Lower lobe of right lung (tissue), 2 donors: ENCODE measurements at places on chromosomes 6 and 20. TPM values are rescaled to one million over a fixed set of nuclear protein-coding genes. Genes with fewer than 3 reads are reported as not detected.

DNA sequence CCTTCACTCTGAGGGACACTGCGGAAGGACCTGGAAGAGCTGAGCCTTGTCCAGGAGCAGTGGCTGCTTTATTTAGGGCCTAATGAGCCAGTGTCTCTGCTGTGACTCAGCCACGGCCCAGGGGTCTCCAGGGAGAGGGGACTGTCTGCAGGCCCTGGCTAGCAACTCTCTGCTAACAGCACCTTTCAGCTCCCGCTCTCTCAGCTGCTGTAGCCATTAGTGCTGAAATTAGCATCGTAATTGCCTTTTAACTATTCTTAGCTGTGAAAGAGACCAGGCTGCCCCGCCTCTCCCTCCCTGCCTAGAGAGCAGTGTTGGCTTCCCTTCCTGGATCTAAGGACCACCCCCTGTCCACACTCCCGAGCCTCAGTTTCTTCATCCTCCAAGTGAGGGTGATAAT, 53.1 kb upstream of the SLC32A1 start:
- no peak for DNase-seq

DNA sequence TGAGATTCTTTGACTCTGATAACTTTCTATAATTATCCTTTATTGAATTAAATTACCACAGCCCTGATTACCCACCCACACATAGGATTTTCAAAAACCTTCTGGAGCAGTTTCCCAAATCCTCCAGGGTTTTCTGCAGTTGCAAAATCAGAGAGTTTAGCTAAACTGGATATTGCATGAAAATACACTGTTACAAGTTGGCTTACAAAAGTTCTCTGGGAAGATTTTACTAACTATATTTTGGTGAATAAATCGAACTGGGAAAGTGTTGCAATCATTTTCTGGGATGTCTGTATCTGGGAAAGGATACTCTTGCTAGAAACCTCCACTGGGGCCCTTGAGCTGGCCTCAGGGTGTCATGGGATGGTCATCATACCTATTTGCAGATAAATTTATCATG, 97.6 kb upstream of the STMND1 start:
- DNase-seq, result no peak

DNA sequence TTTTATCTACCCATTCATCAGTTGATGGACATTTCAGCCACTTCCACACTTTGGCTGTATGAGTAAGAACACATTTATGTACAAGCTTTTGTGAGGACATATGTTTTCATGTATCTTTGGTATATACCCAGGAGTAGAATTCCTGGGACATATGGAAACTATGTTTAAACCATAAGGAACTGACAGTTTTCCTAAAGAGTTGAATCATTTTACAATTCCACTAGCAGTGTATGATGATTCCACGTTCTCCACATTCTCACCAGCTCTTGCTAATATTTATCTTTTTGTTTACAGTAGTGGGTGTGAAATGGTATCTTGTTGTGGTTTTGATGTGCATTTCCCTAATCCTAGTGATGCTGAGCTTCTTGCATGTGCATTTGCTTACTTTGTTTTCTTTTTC, 338.1 kb downstream of the PLCB1 start:
- no peak for DNase-seq

DNA sequence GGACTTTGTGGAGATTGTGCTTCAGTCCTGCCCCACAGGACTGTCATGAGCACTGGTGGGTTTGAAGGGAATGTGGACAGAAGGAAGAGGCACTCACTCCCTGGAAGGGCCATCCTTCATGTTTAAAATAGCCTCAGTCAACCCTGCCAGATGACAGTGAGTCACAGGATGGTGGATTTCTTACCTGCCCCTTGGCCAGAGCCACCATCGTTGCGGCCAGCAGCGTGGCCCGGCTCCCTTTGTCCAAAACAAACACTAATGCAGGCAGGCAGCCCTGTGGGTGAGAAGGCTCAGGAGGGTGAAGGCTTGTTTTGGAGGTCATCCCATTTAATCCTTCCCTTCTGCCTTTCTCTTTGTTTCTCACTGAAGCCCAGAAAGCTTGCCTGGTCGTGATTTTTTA, 422.7 kb downstream of the CD83 start:
- no peak for DNase-seq

DNA sequence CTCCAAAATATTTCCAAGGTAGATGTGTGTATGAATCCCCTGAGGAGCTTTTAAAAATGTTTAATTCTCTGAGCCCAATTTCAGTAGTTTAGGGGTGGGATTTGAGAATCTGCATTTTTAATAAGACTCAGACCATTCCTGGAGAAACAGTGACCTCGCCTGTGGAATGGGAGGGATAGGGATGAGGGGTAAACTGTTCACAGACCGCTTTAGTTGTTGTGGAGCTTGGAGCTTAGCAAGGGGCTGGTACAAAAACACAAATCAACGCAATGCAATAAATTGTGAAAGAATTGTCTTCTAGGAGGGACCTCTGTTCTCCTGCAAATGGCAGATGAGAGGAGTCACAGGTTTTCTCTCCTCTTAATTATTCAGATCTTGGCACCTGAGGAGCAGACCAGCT, 239.3 kb upstream of the SULF2 start:
- DNase-seq, result no peak

DNA sequence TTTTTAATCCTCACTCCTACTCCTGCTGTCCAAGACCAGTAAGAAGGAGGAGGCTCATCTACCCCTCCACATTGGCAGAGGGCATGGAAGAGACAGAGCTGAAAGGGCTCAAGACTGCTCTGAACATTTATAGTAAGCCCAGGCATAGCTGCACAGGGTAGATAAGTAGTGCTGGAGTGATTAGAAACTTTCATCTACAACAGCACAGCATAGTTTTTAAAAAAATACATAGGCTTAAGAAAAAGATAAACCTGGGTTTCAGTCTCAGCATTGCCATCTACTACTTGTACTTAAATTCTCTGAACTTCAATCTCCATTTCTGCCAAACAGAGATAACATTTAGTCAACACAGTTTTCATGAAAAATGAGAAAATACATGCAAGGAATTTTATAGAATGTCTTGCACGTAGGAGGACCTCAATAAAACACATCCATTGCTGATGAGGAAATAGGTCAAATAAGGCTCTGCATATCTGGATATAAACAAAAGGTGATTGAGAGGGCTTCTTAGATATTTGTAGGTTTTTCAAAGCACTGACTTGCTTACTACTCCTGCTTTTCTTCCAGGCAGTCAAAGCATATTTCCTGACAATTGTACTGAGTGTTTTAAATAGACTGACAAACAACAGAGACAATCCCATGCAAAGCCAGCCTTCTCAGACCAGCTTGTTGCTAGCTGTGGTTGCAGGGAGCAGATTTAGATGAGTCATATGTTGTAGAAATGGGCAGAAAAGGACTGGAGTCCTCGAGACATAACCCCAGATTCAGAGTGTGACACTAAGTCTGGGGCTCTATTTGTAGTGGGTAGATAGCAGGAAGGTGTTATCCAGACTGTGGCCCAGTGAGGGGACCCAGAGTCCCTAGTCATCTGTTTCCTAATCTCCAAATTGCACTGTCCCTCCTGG, 107.4 kb upstream of the TAB2 start:
- no peak for DNase-seq

GRCh38 chr20:4052139-4052480, 36.8 kb upstream of the RNF24 start:
- no peak for DNase-seq

DNA sequence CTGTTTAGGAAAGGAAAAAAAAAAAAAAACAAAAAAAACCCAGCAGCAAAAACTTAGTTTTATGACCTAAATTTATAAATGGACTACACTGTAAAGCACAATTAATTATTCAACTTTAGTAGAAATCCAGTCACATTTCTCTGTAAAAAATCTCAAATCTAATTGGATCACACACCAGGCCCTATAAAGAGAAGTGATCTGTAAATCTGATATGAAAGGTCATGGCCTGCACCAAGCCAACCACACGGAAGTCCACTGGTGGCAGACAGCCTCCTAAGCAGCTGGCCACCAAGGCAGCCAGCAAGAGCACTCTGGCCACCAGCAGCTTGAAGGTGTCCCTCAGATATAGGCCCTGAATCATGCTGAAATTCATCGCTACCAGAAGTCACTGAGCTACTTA, 131.6 kb downstream of the HFE start:
- DNase-seq, result no peak

DNA sequence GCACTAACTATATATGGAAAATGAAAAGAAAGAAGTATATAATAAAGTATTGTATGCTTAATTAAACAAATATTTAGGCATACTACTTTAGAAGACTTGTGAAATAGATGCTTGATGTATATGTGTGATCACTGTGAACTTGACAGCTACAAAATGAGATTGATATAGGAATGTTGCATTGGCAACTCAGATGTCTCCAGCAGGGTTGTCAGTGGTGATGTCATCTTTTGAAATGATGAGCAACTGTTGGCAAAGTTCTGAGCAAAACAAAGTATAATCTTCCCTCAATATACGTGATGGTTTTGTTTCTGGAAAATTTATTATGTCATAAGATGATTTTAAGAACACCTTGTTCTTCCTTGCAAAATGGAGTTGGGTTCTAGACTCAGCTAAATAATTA, 133.8 kb downstream of the ARID1B start:
- no peak for DNase-seq

DNA sequence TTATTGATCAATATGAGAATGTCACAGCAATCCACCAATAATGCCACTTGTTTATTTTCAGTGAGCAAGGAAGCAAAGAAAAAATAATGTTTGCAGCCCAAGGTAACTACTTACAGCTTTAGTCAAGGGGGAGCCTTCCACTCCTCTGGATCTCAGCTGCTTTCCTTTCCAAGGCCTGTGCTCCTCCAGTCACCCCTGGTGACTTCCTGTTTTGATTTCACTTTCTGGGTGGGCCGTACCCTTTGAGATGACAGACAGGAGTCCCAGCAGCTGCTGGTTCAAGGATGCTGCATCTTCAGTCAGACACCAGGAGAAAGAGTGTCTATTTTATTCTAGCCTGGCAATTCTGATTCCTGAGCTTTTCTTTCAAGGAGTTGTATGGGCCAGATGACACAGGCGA, 5.6 kb upstream of the VNN2 start:
- DNase-seq, result no peak

- no peak for DNase-seq
Observed at GRCh38 chr6:68891419-68891818, 256.3 kb downstream of the ADGRB3 start.

GRCh38 chr6:7907159-7907558, 3.4 kb downstream of the TXNDC5 start:
- DNase-seq, result no peak

GRCh38 chr20:13638496-13639149, at the start of gene TASP1:
TASP1 (minus strand) TSS chr20:13638932; CDS start chr20:13630078, 8,854 bp downstream.
- DNase-seq, result peak; percentile 98

DNA sequence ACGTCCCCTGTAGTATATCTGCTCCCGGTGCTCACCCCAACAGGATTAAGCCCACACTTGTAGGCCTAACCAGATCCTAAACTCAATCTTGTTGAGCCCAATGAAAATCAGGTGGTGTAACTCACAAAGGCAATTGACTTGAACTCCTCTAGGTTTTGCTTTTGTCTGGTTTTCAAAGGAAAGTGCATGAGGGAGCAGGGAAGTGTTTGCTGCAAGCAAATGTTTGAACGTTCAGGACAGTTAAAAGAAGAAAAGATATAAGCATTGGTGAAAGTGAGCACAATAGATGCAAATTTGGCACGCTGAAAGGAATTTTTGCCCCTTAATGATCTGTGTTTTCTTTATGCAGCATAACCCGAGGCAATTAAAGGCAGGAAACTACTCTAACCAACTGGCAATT, 212.6 kb downstream of the PLCB1 start:
- no peak for DNase-seq

DNA sequence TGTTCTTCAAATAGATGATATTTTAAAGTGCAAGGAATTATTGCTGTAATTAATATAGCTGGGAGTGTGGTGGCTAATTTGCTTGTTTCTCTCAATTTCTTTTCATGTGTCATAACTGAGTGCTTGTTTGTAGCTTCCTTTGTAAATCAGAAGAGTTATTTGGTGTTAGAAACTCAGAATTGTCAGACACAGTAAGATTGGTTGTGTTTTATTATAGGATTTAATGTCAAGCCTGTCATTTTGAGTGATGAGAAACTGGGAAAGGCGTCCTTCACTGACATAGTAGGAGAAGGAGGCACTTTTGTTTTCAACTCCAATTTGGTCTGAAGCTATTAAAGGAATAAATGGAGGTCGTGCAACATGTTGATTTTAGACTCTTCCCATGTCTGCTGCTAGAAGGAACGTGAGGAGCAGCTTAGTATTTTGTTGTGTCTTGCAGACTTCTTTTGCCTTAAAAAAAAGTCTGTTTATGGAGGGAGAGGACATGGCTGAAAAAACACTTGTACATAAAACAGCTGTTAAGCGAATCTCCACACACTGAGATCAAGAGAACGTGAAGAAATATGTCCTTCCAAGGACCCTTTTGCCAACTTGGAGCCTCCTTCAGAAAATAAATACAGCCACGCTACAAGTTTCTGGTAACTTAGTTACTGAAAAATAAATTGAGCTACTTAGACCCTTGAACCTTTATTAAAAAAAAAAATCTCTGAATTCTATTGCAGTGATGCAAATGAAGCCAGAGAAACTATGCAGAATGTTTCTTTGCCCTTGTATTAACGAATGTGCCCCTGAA, 59.5 kb downstream of the BMP6 start:
- no peak for DNase-seq

DNA sequence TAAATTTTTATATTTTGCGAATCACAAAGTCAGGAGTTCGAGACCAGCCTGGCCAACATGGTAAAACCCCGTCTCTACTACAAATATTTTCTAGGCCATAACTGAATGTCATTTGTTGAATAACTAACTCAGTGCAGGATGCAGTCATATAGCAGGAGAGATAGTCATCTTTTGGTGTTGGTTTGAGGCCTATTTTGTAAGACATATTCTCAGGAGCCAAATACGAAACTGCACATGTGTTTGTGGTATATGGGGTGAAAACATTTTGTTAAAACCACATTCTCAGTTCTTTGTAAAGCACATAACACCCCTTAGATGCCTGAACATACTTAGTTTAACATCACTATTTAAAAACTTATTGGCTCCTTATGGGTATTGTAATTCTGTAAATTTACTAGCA, 4.7 kb upstream of the ENPP5 start:
- no peak for DNase-seq

- no peak for DNase-seq
Observed at GRCh38 chr6:142947714-142948480, 2.9 kb upstream of the HIVEP2 start.

GRCh38 chr6:168826726-168827585, 386.0 kb downstream of the SMOC2 start:
- DNase-seq, result no peak

DNA sequence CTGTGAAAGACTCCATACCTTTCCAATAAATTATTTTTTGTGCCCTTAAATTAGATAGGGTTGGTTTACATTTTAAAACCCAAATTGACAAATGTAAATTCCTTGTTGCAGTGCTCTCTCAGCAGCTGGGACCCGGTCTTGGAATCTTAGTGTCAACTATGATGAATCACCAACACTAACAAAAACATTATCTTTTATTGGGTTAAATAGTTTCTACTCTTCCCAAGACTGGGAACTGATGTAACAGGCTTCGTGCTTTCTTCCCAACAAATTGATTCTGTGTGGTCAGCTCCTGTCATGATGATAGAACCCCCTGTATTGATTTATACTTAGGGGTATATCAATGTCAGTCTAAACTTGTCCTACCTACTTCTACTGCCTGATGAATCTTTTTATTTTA, 23.2 kb upstream of the AHI1 start:
- DNase-seq, result no peak

E2F1 gene
- 3.9 TPM for total RNA-seq

LY6G6D gene
- total RNA-seq, result not detected

SPATS1 gene
- total RNA-seq, result 1.8 TPM

TUBB2B gene
- total RNA-seq, result 0.59 TPM

BPIFB1 gene
- total RNA-seq, result 263 TPM

KCNS1 gene
- total RNA-seq, result 3.5 TPM

HSD17B8 gene
- 13.3 TPM for total RNA-seq

PKIB gene
- total RNA-seq, result 3.2 TPM

UBE2C gene
- total RNA-seq, result 3.5 TPM

FAM210B gene
- 36.4 TPM for total RNA-seq
